ENCODE measurements at places on chromosomes 4 and X.

DNA sequence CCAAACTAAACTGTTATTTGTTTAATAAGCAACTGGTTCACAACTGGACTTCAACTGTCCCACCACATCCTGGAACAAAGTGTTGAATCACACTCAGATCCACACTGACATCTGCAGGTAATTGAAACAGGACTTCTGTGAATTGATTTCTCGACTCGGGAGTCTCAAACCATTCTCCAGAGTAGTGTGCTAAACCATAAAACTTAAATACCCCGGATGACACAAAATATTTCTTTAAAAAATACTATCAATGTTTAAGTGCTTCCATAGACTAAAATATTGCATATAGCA is 95.4 kb upstream of the PLAC1 start:
- DNase-seq: no peak

DNA sequence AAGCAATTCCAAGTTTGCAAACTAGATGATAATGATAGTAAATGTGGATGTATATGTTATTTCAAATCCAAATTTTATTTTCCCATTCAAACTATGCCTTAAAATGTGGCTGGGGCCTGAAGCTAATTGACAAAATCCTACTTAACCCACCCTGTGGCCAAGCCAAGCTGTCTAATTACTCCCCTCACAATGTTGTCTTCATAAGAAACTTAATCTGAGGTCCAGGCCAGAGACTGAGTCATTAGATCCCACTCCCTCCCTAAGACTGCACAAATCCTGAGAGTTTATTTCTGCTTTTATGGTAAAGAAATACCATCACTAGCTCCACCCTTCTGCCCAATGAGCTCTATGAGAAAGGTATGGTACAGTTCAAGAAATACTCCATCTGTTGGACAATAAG is 16.6 kb downstream of the SMPX start:
- DNase-seq: no peak

DNA sequence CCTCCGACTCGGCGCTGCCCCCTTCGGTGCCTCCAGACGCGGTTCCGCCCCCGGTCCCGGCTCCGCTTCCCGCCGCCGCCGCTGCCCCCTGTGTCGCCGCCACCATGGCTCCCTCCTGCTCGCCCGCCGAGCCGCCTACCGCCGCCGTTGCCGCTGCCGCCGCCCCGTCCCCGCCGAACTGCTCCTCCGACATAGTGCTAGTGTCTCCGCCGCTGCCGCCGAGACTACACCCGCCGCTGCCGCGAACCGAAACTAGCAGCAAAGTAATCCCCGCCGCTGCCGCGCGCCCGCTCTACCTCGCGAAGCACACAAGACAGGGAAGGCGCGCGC is 340 bp downstream of the HNRNPD start:
- DNase-seq: no peak

DNA sequence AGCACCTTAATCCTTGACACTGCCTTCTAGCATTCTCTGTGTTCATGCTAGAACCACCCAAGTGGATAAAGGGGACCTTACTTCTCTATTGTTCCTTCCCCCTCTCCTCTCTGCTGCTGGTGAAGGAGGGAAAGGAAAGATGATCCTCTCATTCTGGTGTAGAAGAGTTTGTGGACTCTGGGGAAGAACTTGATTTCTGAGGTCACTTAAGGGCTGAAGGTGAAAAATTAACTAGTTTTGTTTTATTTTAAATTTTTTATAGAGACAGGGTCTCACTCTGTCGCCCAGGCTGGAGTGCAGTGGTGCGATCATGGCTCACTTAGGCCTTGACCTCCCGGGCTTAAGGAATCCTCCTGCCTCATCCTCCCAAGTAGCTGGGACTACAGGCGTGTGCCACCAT is 29.8 kb downstream of the SMS start:
- no peak for DNase-seq

- DNase-seq: no peak
These were observed 2.4 kb downstream of the ANKRD50 start for GRCh38 chr4:124710015-124710741.

Measured in NCI-H226 (cell line).